ENCODE measurements at places on chromosomes 3 and 15.
A peak's percentile ranks its signal among the peaks of the same experiment; 100 is the strongest.

DNA sequence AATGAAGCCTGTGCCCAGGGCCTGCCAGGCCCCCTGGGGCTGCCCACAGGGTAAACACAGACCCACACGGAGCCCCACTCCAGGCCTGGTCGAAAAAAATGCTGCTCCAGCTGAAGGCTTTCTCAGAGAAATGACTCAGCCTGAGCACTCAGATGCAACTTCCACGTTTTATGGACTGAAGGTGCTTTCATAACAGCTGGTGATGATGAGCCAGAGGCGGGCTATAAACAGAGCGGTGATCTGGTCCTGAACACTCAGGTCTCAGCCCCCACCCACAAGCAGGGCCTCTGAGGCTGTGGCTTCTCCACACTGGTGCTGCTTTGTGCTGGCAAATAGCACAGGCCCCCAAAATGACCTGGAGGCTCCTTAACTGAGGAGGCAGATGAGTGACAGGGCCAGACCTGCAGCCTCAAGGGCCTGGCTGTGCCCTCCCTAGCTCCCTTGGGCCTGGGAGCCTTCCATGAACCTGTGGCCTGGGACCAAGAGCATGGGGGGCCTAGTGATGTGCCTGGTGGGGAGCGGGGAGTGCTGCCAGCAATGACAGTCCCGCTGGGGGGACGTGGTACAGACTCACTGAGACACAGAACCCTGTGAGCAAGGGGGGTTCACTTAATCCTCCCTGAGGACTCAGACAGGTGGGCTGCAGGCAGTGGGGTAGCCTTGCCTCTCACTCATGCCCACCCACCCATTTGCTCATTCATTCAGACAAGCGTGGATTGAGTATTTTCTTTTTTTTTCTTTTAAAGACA lies 23.0 kb upstream of the FURIN start:
- no peaks in the 10 kb centered on the region for H3K4me1 ChIP-seq
- H3K36me3 ChIP-seq: no peaks in the 10 kb centered on the region
- H3K4me3 ChIP-seq: no peak overlapping the region
- DNase-seq: no peak

- H3K4me3 ChIP-seq: no peak overlapping the region
- no peaks in the 10 kb centered on the region for H3K27me3 ChIP-seq
- H3K27ac ChIP-seq: no peak overlapping the region
- DNase-seq: peak; percentile 2
Measured at GRCh38 chr15:25051399-25052154, 96.8 kb downstream of the SNRPN start.

- peaks cover 11% of the 10 kb centered on the region for H3K4me1 ChIP-seq
- no peak overlapping the region for H3K27ac ChIP-seq
- no peaks in the 10 kb centered on the region for H3K36me3 ChIP-seq
- H3K27me3 ChIP-seq: no peaks in the 10 kb centered on the region
- DNase-seq: no peak
- no peak overlapping the region for H3K4me3 ChIP-seq
Measured at GRCh38 chr3:30112411-30112810, 494.0 kb upstream of the TGFBR2 start.

DNA sequence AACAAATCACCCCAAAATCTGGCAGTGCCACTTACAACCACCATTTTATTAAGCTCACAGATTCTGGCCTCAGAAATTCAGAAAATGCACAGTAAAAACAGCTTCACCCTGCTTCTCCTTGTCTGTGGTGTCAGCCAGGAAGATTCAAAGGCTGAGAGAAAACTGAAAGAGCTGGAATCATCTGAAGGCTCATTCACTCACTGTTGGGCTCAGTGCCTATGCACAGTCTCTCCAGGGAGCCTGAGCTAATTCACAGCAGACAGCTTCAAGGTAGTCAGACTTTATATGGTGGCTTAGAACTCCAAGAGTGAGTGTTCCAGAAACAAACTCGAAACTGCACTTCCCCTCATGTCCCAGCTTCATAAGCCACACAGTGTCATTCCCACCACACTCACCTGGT lies 16.5 kb upstream of the PLOD2 start:
- H3K36me3 ChIP-seq: no peaks in the 10 kb centered on the region
- no peaks in the 10 kb centered on the region for H3K4me1 ChIP-seq
- H3K4me3 ChIP-seq: no peak overlapping the region
- peak; percentile 12 for DNase-seq

DNA sequence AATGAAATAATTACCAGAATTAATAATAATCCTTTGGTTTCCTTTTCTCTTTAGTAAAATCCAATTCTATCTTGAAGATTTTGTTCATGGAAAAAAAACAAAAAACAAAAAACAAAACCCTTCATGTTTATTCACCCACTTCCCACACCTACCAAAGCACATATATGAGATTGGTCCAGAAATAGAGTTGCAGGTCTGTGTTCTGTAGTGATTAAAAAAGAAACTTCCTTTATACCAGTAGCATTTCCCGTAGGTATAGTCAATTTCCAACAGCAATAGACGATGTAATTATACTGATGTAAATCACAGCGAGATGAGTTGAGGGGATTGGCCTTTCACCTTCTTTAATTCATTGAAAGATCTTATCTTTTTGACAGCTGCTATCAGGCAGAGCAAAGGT lies 194.6 kb downstream of the SOX2 start:
- no peak for DNase-seq
- H3K4me3 ChIP-seq: no peak overlapping the region
- no peaks in the 10 kb centered on the region for H3K27me3 ChIP-seq

GRCh38 chr3:146326875-146327543 lies 76.1 kb upstream of the PLSCR4 start:
- no peak overlapping the region for H3K4me3 ChIP-seq
- no peak for DNase-seq
- no peak overlapping the region for H3K27ac ChIP-seq
- H3K4me1 ChIP-seq: no peaks in the 10 kb centered on the region
- H3K36me3 ChIP-seq: no peaks in the 10 kb centered on the region

DNA sequence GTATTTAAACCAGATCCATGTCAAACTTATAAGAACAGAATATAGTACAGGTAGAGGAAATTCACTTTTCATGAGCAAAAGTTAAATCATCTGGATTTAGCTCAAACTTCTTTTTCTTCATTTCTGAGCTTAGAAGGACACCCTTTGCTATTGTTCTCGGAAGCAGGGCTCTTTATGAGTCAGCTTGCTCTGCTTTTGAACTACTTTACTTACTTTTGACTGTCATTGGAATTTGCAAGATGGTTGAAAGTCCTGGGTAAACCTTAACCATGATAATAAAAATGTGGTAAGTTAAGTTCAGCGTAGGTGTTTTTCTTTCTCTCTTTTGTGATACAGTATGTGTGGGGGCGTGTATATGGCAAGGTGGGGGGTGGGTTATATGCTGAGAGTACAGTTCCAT lies 312.7 kb upstream of the DPH6 start:
- no peak overlapping the region for H3K27ac ChIP-seq
- no peaks in the 10 kb centered on the region for H3K4me1 ChIP-seq
- H3K4me3 ChIP-seq: no peak overlapping the region
- DNase-seq: no peak
- no peaks in the 10 kb centered on the region for H3K27me3 ChIP-seq

- no peak overlapping the region for H3K4me3 ChIP-seq
- H3K27me3 ChIP-seq: no peaks in the 10 kb centered on the region
- no peaks in the 10 kb centered on the region for H3K36me3 ChIP-seq
- H3K4me1 ChIP-seq: peaks cover 12% of the 10 kb centered on the region
Measured at GRCh38 chr3:49244581-49245205, 32.3 kb downstream of the C3orf62 start.

- no peaks in the 10 kb centered on the region for H3K36me3 ChIP-seq
- H3K4me3 ChIP-seq: no peak overlapping the region
- H3K27me3 ChIP-seq: no peaks in the 10 kb centered on the region
- H3K4me1 ChIP-seq: no peaks in the 10 kb centered on the region
- no peak for DNase-seq
Measured at GRCh38 chr3:35936571-35936970, 297.2 kb downstream of the ARPP21 start.

DNA sequence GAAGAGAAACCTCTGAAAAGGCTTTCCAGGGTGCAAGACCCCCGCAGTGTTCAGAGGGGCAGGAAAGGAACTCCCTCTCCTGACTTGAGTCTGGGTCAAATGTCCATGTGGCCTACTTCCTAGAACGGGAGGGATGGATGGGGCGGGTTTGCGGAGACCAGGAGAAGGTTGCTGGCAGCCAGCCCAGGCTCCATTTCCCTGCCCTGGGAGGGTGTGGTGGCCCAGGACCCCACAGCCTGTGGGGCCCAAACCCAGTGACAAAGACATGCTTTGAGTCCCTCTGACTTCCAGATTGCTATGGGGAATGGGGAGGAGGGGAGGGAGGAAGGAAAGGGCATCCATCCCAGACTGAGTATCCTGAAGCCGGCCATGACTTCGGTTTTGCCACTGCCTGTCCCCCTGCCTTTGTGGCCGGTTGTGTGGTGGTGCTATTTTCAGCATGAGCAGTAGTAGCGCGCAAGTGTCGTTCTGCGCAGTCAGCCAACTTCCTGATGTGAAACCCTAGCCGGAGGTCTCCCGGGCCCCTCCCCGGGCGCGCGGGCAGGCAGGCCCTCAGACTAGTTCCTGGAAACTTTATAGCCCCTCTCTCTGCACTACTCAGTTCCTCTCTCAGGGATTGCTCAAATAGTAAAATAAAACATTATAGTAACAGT lies 24.4 kb downstream of the MAGEF1 start:
- DNase-seq: peak; percentile 67
- H3K4me3 ChIP-seq: no peak overlapping the region
- no peaks in the 10 kb centered on the region for H3K36me3 ChIP-seq
- H3K27ac ChIP-seq: peak overlapping the region; percentile 69

DNA sequence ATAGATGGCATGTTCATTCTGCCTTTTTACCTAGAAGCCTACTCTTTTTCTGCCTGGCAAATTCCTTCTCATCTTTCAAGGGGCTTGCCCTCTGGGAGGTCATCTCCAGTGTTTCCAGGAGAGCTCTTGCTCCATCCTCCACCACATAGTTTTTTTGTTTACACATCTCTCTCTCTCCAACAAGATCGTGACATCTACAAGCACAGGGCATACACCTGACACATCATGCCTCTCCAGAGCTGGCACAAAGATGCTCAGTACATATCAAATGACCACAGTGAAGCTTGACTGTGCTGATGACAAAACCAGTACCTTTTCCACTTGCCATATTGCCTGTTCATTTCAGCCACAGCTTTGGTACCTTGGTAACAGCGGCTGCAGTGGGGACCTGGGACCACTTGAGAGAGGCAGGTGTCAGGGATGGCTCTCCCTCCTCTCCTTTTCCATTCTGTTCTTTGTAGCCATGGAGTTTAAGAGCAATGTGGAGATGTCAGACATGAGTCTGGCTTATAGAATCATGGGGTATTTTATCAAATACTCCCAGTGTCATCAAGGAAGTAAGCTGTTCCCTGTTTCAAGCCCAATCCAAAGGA lies 15.4 kb downstream of the ALPK3 start:
- no peaks in the 10 kb centered on the region for H3K36me3 ChIP-seq
- H3K27ac ChIP-seq: peak overlapping the region; percentile 98
- no peaks in the 10 kb centered on the region for H3K27me3 ChIP-seq

- no peaks in the 10 kb centered on the region for H3K36me3 ChIP-seq
- peaks cover 46% of the 10 kb centered on the region for H3K4me1 ChIP-seq
- peak overlapping the region; percentile 10 for H3K27ac ChIP-seq
- no peaks in the 10 kb centered on the region for H3K27me3 ChIP-seq
- DNase-seq: no peak
- H3K4me3 ChIP-seq: no peak overlapping the region
Measured at GRCh38 chr15:70327328-70327855, 229.7 kb upstream of the TLE3 start.

DNA sequence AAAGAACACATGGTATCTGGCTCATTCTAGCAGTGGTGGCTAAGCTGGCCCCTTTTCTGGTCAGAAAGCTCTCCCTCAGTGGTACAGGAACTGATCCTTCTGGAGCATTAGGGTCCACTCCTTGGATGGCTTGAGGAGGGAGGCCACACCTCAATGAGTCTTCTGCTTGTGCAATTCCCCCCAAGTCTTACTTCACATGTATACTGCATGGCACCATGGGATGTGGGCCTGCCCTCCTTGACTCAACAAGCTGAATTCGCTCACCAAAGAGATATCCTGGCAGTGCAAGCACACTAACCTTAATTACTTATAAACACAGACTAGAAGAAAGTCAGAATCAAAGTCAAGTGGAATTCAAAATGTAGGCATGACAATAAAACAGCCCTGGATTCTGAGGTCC lies 133.8 kb upstream of the SLC2A2 start:
- H3K27me3 ChIP-seq: no peaks in the 10 kb centered on the region
- H3K4me3 ChIP-seq: no peak overlapping the region
- peaks cover 48% of the 10 kb centered on the region for H3K36me3 ChIP-seq
- DNase-seq: no peak
- no peaks in the 10 kb centered on the region for H3K4me1 ChIP-seq

DNA sequence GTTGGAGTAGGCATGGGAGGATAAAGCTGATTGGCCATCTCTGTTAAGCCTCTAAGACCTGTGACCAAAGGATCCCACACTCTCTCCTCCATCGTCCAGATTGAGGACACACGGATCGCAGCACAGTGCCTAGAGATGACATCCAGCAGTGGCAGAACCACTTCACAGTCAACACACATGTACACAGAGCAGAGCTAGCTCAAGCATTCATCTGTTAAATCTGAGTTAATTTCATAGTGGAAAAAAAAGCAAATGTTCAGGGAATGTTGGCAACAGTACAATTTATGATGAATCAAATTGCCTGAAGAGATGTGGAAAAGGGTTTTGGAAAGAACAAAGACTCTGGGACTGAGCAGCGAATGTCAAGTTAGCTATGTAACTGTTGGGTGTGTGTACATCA lies 108.1 kb upstream of the PLAAT1 start:
- no peak overlapping the region for H3K4me3 ChIP-seq
- no peaks in the 10 kb centered on the region for H3K27me3 ChIP-seq
- H3K4me1 ChIP-seq: no peaks in the 10 kb centered on the region
- DNase-seq: no peak
- no peaks in the 10 kb centered on the region for H3K36me3 ChIP-seq

DNA sequence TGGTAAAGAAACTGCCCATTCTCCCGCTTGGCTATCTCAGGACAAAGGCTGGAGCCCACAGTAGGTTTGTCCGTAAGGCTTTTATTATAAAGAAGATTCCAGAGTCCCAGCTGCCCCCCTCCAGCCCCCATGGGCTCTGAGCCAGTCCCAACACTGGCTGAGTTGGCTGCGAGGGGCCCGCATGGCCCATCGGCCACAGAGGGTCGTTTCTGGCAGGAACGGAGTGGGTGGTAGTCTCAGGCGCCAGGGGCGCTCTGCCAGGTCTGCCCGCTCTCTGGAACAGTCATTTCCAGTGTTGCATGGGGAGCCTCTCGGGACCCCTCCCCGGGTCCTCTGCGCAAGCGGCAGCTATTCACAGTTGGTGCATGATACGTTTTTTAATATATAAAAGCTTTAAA lies 12.2 kb downstream of the H1-8 start:
- H3K27ac ChIP-seq: peak overlapping the region; percentile 56
- no peaks in the 10 kb centered on the region for H3K36me3 ChIP-seq
- H3K4me3 ChIP-seq: no peak overlapping the region
- DNase-seq: no peak
- no peaks in the 10 kb centered on the region for H3K27me3 ChIP-seq
- peaks cover 68% of the 10 kb centered on the region for H3K4me1 ChIP-seq

- H3K27me3 ChIP-seq: no peaks in the 10 kb centered on the region
- H3K27ac ChIP-seq: no peak overlapping the region
- DNase-seq: no peak
- H3K36me3 ChIP-seq: no peaks in the 10 kb centered on the region
- no peaks in the 10 kb centered on the region for H3K4me1 ChIP-seq
- H3K4me3 ChIP-seq: no peak overlapping the region
Measured at GRCh38 chr3:86594838-86595237, 396.1 kb downstream of the VGLL3 start.

Data from heart right ventricle (tissue), 16 donors.